MCF 10A (cell line): ENCODE measurements at places on chromosomes 3 and 15.

DNA sequence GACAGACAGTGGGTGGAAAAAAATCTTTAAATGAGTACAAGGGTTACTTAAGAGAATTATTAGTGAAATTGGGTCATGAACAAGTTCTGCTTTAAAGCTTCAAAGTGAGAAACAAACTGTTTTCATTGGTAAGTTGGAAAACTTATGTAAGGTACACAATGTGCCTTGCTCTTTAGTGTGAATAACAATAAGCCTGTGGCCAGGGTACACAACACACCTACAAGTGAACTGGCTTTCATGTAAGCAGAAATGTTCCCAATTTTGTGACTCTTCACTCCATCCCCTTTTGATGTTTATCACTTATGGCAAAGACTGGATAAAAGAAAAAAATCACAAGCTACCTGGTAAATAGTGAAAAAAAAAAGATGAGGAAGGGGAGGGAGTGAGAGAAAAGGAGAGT is 253.7 kb downstream of the ZBTB20 start:
- no peak for DNase-seq

GRCh38 chr15:88272421-88272820 is 15.9 kb upstream of the NTRK3 start:
- DNase-seq = no peak

DNA sequence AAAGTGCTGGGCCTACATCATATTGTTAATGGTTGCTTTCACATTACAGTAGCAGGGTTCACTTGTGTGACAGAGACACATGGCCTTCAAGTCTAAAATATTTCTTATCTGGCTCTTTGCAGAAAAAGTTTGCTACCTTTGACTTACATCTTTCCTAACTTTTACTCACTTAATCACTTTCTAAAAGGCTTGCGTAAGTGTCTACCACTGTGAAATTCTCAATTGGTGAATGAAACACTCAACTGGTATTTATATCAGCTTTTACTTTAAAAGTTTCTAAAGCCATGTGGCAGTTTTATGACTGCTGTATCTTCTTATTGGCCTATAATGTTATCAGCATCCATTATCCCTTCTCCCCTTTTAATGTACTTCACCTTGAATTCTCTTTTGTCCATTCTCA is 554.5 kb downstream of the ZIC1 start:
- DNase-seq = peak; percentile 2

DNA sequence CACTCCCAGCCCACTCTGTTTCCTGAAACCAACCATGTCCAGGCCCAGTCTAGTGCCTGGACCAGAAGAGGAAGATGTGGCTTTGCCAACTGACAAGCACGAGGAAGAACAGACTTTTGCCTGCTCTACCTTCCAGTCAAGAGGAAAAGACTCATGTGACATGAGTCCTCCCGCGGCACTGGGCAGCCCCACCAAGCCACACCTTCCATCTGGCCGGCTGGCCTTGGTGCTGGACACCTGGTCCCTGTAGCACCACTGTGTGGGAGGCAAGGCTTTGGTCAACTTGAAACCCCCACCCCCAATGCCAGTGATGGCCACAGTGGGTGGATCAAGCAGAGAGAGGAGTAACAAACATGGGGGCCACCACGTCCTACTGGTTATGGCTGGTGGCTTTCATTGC is 12.5 kb downstream of the CHDH start:
- no peak for DNase-seq

DNA sequence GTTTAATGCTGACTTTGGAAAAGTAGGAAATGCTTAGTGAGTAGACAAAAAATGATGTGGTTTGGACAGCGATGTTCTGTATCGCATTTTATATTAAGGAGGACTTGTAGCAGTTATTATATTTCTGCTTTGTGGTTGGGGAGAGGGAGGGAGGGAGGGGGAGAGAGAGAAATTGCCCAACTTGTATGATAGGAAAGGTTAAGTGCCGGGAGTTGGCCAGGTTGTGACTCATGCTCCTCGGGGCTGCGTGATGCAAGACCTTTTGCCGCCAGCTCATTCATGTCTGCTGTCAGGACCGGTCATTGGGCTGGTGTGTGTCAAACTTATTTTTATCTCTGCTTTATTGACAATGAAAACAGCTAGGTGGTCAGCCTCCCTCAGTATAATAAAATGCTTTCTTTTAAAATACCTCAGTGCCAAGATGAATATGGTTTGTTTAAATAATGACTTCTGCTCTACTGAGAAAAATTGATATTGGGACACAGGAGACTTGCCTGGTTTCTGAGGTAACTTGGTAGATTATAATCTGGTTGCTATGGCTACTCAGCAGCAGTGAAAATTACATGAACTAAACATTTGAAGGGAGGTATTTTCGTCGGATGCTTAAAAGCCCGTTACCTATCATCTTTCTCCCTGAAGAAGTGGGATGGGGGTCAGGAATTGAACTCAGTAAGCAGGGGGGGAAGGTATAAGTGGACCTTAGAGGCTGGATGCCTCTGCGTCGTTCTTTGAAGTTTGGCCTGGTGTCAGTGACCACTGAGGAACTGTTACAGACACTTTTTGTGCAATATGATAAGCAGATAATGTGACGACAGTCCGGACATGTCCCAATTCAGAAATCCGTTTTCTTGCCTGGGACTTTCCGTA is 90.7 kb downstream of the FNDC3B start:
- peak; percentile 98 for DNase-seq

DNA sequence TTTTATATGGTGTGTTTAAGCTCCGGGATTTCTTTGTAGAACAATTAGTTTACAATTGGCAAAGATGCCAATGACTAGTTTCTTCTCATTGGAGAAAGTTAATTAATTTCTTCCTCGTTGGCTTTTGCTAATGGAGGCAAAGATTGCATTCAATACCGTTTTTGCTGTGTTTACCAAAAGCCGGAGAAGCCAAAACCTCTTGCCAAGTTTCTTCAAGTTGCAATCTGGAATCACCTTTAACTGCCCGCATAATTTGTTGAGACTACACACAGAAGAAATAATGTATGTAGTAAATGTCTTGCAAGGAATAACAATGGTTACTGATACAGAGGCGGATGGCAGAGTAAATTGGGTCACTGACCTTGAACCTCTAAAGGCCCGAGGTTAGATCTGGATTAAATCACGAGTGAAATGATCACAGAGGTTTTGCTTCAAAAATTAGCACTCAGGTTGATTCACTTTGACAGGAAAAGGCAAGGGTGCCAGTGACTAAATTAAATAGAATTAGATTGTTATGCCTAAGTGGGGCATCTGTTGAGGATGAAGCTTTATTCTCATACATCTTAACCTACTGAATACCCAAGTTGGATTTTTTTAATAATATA is 732.1 kb upstream of the NR2F2 start:
- DNase-seq = no peak

GRCh38 chr3:125679258-125679657 is 84.0 kb upstream of the OSBPL11 start:
- peak; percentile 18 for DNase-seq

DNA sequence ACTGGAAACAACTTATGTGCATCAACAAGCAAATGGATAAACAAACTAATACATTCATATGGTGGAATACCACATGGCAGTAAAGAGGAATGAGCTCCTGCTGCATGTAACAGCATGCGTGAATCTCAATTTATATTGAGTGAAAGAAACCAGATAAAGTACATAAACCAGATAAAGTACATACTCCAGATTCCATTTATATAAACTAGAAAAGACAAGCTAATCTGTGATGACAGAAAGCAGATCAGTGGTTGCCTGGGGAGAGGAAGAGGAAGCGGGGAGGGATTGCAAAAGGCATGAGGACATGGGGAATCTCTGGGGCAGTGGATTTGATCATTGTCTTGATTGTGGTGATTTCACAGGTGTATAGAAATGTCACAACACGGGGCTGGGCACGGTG is 34.2 kb downstream of the LIMD1 start:
- no peak for DNase-seq

DNA sequence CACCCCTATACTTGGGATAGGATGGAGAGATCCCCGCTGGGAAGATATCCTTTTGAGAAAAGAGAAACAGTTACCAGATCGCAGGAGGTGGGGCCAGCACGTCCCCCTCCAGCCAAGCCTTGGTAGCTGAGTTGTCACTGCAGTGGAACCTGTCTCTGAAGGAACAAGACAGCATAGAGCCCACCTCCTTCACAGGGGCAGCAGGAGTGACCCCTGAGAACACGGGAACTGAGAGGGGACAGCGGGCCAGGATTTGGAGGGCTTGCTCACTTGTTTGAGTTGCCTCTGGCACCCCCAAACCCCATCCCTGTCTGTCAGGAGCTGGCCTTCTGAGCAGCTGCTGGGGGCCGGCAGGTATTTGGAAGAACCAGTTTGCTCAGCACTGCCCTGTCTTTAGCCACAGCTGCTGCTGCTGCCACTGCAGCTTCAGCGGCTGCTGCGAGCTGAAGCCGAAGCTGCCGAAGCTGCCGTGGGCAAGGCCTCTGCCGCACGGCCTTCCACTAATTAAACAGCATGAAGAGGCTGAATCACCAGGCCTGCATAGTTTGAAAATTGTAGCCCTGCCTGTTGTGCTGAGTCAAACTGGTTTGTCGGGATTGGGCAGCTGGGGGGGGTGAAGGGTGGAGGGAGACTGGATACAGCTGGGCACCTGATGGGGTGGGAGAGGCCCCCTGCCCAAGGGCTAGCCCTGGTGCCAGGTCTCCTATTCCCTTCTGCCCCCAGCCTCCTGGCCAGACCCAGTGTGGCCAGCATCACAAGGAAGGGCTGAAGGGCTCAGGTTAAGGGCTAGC is 4.0 kb downstream of the EPHB3 start:
- DNase-seq = peak; percentile 70

DNA sequence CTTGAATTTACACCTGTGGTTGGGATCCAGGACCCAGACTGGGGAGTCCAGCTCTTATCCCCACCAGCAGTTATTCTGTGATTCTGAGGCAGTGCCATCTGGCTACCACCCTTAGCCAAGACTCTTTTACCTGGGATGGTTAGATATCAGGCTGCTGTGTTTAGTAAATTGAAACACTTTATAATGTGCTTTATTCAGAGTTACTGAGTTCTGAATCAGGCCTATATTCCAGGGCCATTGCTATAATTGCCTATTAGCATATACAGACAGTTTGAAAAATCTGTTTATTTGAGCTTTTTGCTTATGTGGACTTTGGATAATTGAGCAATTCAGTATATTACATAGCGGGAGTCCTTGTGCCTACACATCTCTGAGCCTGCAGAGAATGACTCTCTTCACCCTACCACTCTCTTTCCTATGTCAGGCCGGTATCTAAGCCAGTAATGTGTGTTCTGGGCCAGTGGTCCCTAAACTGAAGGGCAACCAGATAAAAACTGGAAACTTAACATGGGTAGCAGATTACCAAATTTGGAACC is 45.4 kb upstream of the TRAK1 start:
- no peak for DNase-seq

- peak; percentile 99 for DNase-seq
Observed at GRCh38 chr15:43791993-43792760, at the start of gene SERF2. Gene SERF2 (plus strand): TSS chr15:43792320. CDS start chr15:43792377, 57 bp downstream.

DNA sequence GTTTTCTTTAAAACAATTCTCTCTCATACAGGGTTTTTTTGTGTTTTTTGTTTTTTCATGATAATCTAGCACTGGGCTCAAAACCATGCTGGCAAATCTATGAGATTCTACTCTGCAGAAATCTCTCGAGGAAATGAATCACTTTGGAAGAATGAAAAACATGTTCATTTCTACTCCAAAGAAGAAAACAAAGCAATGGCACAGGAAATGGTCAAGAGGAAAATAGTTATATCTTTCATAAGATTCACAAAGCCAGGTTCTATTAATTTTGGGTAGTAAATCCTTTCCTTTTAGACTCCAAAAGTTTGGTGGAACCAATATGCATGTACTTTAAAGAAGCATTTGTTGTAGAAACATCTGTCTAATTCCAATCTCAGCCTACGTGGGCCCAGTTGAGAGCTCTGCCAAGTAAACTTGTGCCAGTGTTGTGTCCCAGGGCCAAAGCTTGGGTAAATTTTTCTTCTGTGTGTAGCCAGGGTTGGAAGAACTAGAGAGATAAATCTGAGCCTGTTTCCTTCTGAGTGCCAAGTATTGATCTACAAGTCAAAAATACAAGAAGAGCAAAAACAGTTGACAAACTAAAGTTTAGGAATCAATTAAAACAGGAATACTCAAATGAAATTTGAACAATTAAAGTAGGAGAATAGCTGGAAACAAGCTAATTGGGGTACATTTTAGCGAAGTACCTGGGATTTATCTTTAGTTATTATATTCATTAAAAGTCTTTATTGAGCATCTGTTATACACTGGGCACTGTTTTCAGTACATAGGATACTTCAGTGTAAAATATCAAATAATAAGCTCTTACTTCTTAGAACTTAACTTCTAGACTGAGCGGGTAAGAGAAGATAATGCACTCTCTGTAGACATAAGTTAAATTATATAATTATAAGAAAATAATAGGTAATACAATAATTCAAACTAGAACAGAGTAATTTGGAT is 657.5 kb upstream of the NECTIN3 start:
- DNase-seq = peak; percentile 64
